ENCODE measurements at places on chromosomes 2 and 18.

GRCh38 chr2:227057743-227058447, 106.1 kb downstream of the COL4A4 start:
- DNase-seq = no peak

DNA sequence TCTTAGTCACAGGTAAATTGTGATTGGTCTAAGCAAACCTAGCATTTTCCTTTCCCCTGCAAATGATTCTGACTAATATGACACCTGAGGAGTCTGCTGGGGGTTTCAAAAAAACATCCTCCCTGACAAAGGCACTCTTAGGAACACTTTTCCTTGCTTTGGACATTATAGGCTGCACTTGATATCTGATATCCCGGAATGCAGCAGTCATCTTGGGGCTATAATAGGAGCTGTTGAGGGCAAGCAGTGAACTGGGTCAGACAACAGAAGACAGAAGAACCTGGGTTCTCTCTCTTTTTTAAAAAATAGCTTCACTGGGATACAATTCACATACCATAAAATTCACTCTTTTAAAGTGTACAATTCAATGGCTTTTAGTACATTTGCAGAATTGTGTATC, 229.3 kb downstream of the RAB3GAP1 start:
- DNase-seq = no peak

DNA sequence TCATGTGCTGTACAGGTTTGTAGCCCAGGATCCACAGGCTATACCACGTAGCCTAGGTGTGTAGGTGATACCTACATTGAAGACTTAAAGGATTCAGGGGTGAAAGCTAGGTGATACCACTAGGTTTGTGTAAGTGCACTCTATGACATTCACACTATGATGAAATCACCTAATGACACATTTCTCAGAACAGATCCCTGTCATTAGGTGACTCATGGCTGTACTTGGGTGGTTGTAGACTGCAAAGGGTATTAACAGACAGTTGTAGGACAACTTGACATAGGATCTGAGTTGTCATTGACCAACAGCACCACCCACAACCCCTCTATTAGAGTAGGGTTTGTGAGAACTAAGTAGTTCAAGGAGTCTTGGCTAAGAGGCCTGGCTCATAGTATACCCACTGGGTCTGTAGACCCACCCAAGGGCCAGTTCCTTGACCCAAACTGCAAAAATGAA, 27.7 kb upstream of the SMCHD1 start:
- no peak for DNase-seq

- DNase-seq = no peak
These were observed 170.5 kb downstream of the EIPR1 start for GRCh38 chr2:3207091-3207491.

- DNase-seq = no peak
These were observed 10.8 kb upstream of the TAF4B start for GRCh38 chr18:26215247-26215970.

- no peak for DNase-seq
These were observed 141.9 kb downstream of the RHBDD1 start for GRCh38 chr2:226977775-226978190.

- DNase-seq = no peak
These were observed 6.9 kb downstream of the CEP68 start for GRCh38 chr2:65062843-65063825.

- no peak for DNase-seq
These were observed 302.3 kb upstream of the FANCL start for GRCh38 chr2:58543442-58543841.

DNA sequence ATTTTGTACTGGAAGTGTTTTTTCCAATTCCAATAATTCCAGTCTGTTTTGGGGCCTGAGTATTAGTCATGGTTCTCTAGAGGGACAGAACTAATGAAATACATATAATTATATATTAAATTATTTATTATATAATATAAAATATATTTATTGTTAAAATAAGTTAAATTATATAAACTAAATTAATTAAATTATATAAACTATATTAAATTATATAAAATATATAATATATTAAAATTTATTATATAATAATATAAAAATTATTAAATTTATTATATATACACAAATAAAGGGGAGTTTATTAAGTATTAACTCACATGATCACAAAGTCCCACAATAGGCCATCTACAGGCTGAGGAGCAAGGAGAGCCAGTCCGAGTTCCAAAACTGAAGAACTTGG, 253.4 kb upstream of the NETO1 start:
- DNase-seq = no peak

DNA sequence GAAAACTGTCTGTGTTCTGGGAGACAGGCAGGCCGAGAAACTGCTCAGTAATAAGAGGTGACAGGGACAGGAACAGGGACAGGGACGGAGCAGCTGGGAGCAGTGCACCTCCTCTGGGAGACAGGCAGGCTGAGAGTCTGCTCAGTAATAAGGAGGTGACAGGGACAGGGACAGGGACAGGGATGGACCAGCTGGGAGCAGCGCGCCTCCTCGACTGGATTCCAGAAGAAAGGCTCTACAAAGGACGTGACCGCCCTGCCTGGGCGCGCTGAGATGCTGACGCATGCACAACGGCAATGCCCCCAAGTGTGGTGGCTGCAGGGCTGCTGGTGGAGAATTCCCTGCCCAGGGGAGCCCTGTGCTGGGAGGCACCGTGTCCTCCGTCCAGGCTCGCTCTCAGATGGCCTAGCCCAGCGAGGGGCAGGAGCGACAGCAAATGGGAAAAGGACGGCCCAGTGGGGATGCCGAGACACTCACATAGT, 44.2 kb upstream of the PXDN start:
- DNase-seq = no peak

- DNase-seq = no peak
These were observed 15.6 kb upstream of the INO80C start for GRCh38 chr18:35513181-35513936.

DNA sequence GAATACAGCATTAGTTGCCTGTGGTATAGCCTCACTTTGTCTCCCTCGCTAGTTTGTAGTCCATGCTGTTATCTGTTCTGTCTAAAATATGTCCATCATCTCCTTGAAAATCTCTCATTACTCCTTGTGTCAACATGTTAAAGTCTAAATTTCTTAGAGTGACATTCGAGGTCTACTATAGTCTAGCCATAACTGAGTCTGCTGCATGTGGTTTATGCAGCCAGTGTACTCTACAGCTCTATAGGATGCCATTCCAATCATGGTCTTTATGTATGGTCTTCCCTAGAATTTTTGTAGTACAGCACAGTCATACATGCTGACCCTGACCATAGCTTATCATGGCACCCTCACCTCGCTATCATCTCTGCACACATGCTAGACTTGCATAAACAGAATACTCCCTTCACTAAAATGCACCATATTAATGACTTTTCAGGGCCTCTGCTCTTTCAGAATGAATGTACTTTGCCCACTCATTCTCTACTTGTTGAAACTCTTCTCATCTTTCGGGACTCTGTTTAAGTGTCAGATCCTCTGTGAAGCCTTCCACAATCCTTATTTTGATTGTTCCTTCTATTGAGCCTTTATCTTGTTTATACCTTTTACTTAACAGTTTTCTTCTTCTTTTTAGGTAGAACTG, 12.8 kb downstream of the TANK start:
- no peak for DNase-seq

DNA sequence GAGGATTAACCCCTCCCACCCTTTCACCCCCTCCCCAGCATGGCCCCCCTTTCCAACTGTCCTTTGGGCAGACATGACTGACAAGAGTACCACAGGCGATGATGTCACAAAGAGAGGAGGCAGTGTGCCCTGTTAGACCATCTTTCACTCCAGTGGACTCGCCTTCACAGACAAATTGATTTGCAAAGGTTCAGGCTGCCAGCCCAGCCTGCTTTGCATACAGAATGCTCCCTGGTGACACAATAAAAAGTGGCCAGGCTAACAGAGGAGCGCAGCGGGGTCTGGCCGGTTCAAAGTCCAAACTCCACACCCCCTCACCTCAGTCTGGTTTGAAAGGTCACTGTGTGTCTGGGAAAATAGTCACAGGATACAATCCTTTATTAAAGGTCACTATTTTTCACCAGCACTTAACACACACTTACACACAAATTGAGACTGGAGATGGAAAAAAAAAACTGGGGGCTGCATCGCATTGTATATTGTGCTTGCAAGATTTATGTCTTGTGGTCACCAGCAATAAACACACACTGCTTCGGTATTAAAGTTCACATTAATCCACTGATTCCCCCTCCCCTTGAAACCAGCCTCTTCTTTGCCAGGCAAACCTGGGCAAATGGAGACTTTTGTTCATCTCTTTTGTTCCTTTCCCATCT, 236.9 kb downstream of the BCL11A start:
- no peak for DNase-seq

GRCh38 chr2:25618676-25619075, 54.7 kb downstream of the DTNB start:
- DNase-seq = no peak

GRCh38 chr18:60534538-60534937, 162.0 kb upstream of the MC4R start:
- no peak for DNase-seq

DNA sequence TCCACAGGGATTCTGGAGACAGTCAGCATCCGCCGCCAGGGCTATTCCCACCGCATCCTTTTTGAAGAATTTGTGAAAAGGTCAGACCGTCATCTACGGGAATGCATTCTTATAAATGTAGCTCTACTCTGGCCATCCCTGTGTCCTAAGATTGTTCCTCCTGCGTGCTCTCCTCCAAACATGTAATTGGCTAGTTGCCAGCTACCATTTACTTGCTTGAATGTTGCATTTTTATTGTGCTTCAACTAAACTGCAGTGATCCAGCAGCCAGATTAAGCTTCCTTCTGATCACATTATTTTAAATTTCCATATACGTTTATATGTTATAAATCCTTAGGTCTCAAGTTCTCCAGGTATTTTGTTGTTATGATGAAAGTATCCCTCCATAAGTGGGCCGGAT, 248.5 kb upstream of the SP5 start:
- DNase-seq = no peak

DNA sequence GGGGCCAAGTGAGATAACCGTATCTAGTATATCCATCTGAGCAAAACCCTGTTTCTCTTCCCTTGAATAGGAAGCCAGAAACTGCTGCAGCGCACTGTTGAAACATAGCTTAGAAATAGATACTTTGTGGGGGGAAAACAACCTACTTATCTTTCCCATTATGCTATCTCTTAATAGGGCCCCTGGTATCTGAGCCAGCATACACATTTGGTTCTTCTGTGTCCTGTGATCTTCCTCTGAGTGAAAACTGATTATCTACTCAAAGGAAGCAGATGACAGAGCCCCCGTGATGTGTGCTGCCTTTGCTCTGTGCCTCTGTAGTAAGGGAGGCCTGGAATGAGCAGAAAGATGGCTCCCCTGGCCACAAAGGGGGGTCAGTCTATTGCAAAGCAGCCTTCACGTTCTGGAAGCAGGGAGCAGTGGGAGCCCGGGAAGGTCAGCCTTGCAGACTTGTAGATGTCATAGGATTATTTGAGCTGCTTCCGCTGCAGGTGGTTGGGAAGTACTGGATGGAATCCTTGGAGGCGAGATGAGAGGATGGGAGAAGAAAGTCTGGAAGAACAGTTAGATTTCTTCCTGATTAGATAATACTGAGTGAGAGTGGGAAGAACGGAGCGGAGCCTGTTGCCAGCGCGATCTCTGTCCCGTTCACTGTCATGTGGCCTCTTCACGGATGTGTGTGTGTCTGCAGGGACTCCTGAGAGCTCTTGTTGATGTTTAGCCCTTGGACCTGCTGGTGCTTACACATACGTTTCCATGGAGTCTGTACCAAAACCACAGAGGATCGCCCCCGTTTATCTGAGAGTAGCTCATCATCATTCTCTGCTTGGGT, 150.1 kb downstream of the AGAP1 start:
- no peak for DNase-seq

GRCh38 chr2:288758-289361, 969 bp upstream of the ALKAL2 start:
- no peak for DNase-seq

DNA sequence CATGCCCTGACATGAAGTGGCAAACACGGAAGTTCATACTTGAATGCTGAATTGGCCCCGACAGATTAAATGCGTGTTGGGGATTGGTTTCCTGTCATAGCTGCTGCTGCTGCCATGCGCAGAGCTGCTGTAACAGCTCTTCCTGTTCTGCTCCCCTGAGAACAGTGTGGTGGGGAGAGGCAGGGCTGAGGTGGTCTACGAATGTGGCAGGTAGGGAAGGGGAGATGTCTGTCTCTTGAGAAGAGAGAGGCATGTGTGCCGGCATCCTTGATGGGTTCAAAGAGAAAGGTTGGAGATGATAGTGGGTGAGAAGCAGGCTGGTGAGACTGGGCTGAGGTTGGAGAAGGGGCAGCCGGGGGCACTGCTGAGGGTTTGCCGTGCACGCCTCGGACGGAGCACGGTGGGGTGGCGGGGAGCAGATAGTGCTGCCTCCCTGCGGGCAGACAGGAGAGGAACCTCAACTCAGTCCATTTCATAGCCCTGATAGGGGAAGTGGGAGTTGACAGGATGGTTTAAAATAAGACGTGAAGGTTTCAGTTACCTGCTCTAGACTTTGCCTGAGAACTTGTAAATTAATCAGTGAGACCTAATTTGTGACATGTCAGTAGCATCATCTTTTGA, 46.1 kb downstream of the TMEM185B start:
- DNase-seq = no peak

- no peak for DNase-seq
These were observed 182.8 kb upstream of the SETBP1 start for GRCh38 chr18:44497757-44498490.

- DNase-seq = no peak
These were observed 416.8 kb downstream of the LRATD1 start for GRCh38 chr2:15049096-15049993.

DNA sequence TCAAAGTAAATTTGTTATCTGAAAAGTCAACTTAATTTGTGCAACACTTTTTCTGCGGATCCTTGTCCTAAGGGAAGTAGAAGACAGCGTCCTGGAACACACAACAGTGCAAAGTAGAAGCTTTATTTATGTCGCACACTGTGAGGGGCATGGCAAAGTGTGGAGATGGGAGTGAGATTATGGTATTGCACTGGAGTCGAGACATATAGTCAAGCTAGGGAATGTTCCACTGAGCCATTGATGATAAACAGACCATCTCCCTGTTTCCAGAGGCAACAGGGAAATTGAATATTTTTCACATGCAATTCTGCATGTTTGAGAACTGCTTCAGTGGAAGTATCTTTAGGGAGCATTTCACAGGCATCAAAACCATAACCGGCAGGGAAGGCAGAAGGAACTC, 46.2 kb downstream of the LRRTM1 start:
- no peak for DNase-seq

DNA sequence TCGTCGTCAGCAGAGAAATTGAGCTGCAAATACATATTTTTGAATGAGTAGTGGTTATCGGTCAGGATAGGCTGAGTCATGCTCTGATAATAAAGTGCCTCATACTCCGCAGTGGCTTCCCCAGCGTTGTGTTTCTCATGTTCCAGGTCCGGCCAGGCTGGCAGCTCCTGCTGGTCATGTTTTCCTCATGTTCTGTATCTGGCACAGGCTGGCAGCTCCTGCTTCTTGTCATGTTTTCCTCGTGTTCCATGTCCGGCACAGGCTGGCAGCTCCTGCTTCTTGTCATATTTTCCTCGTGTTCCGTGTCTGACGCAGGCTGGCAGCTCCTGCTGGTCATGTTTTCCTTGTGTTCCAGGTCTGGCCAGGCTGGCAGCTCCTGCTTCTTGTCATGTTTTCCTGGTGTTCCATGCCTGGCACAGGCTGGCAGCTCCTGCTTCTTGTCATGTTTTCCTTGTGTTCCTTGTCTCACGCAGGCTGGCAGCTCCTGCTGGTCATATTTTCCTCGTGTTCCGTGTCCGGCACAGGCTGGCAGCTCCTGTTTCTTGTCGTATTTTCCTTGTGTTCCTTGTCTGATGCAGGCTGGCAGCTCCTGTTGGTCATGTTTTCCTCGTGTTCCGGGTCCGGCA, 148.9 kb downstream of the ATP9B start:
- DNase-seq = no peak

- DNase-seq = no peak
These were observed 39.1 kb downstream of the PPIG start for GRCh38 chr2:169623235-169623634.

GRCh38 chr2:96528006-96528699, 8.4 kb upstream of the ARID5A start:
- DNase-seq = no peak
